Colonic mucosa (tissue), 4 donors: ENCODE measurements at places on chromosomes 16 and 17. TPM values are rescaled to one million over a fixed set of nuclear protein-coding genes. Genes with fewer than 3 reads are reported as not detected.
A peak's percentile ranks its signal among the peaks of the same experiment; 100 is the strongest.

KRTAP4-9 gene
- not detected for total RNA-seq

- DNase-seq = peak; percentile 2
- no peak overlapping the region for H3K27ac ChIP-seq
- no peaks in the 10 kb centered on the region for H3K27me3 ChIP-seq
- no peak overlapping the region for H3K4me3 ChIP-seq
- no peaks in the 10 kb centered on the region for H3K4me1 ChIP-seq
These were observed 51.3 kb upstream of the FA2H start for GRCh38 chr16:74825941-74826340.

- no peak overlapping the region for H3K4me3 ChIP-seq
- no peaks in the 10 kb centered on the region for H3K4me1 ChIP-seq
- no peak for DNase-seq
- no peaks in the 10 kb centered on the region for H3K36me3 ChIP-seq
- no peaks in the 10 kb centered on the region for H3K27me3 ChIP-seq
- peak overlapping the region; percentile 13 for H3K27ac ChIP-seq
These were observed 64.0 kb downstream of the TANGO6 start for GRCh38 chr16:68907297-68907696.

DNA sequence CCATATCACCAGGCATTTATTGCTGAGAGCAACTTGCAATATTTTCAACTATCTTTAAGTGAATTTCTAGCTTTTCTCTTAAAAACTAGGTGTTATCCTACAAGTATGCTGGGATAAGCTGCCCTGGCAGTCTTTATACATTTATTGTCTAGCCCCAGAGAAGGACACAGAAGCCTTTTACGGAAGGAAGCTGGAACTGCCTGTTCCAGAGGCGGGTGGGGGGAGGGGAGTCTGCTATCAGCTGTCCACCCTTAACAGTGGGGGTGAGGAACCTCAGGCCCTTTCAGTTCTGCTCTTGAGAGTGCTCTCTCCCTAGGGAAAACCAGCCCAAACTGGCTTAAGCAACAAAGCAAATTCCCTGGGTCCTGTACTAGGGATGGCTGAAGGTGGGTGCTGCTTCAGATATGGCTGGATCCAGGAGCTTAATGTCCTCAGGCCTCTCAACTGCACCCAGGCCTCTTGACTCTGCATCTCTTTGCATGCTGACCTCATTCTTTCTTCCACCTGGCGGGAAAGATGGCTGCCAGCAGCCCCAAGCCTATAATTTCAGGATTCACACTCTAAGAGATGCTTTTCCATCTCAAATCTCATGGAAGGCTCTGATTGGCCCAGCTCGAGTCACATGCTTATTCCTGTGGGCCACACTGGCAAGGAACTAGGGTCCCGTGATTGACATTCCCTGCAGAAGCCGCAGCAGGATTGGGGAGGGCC, 16.6 kb downstream of the NAGPA start:
- no peak overlapping the region for H3K4me3 ChIP-seq
- no peak overlapping the region for H3K27ac ChIP-seq
- no peaks in the 10 kb centered on the region for H3K36me3 ChIP-seq

DNA sequence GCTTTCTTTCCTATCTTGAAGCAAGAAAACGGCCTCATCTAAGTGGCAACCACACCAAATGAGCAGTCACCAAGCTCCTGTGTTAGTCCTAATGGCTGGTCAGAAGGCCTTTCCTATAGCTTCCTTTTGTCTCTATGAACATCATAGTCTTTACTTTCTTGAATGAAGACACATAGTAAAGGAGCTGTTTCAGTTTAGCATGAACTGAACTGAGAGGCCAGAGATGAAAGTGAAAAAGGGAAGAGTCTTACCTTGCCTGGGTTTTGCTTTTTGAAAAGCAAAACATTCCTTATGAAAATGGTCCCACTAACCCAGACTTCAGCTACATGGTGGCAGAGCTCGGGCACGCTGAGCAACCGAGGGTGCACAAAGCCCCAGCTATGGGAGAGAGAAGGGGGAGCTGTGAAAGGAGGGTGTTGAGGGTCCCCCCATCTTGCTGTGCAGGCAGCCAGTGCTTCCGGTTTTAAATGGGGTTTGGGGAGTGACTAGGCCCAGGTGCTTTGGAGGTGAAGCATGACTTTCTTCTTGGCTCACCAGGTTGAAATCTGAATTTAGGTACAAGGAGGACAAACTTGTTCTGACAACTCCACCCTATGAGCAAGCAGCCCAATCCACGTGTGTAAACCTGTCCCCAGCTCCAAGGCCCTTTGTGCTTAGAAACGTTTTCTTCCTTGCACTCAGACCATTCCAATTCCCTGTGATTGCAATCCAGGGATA, 9.1 kb upstream of the PSMC3IP start:
- H3K27me3 ChIP-seq = no peaks in the 10 kb centered on the region
- no peak overlapping the region for H3K27ac ChIP-seq
- no peaks in the 10 kb centered on the region for H3K4me1 ChIP-seq
- H3K4me3 ChIP-seq = no peak overlapping the region
- peaks cover 27% of the 10 kb centered on the region for H3K36me3 ChIP-seq
- DNase-seq = no peak

GRCh38 chr17:37123386-37123785, 174.6 kb downstream of the AATF start:
- DNase-seq = no peak
- H3K4me3 ChIP-seq = no peak overlapping the region
- H3K27me3 ChIP-seq = no peaks in the 10 kb centered on the region
- peaks cover 10% of the 10 kb centered on the region for H3K36me3 ChIP-seq

DNA sequence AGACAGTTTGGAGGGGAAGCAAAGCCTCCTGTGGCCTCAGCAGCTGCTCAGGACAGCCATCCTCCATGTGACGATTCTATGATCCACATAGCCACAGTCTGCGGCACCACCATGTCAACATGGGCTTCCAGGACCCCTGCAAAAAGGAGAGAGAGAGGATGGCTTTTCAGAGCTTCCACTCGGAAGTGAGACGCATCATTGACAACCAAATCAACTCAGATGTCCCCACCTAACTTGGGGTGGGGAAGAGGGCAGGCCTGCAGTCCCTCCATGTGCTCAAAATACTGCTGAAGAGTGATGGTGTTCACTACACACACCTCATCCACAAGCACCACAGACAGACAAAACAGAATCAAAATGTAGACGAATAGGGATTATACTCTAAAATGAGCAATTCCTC, 5.9 kb upstream of the METTL16 start:
- H3K36me3 ChIP-seq = no peaks in the 10 kb centered on the region
- no peaks in the 10 kb centered on the region for H3K27me3 ChIP-seq
- no peak for DNase-seq
- no peak overlapping the region for H3K4me3 ChIP-seq

- H3K4me3 ChIP-seq = no peak overlapping the region
- no peaks in the 10 kb centered on the region for H3K27me3 ChIP-seq
- H3K36me3 ChIP-seq = no peaks in the 10 kb centered on the region
- H3K4me1 ChIP-seq = no peaks in the 10 kb centered on the region
- no peak overlapping the region for H3K27ac ChIP-seq
- DNase-seq = peak; percentile 28
These were observed 55.2 kb downstream of the ARSG start for GRCh38 chr17:68346448-68346847.

DNA sequence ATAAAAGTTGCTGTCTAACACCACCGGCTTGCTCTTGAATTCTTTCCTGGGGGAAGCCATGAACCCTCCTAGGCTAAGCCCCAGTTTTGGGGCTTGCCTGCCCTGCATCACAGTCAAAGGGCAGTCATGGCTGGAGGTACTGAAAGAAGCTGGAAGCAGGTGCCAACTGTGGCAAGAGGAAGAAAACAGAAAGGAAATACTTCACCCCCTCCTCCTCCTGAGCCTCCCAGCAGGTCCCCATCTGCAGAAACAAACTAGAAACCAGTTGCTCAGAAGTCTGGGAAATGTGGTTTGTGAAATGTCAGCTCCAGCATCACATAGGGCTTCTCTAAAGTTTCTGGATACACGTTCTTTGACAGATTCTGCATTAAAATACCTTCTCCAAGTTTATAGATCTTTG, 150.0 kb upstream of the PSMD7 start:
- no peaks in the 10 kb centered on the region for H3K27me3 ChIP-seq
- no peak overlapping the region for H3K27ac ChIP-seq
- H3K4me1 ChIP-seq = no peaks in the 10 kb centered on the region
- no peaks in the 10 kb centered on the region for H3K36me3 ChIP-seq
- DNase-seq = no peak

DNA sequence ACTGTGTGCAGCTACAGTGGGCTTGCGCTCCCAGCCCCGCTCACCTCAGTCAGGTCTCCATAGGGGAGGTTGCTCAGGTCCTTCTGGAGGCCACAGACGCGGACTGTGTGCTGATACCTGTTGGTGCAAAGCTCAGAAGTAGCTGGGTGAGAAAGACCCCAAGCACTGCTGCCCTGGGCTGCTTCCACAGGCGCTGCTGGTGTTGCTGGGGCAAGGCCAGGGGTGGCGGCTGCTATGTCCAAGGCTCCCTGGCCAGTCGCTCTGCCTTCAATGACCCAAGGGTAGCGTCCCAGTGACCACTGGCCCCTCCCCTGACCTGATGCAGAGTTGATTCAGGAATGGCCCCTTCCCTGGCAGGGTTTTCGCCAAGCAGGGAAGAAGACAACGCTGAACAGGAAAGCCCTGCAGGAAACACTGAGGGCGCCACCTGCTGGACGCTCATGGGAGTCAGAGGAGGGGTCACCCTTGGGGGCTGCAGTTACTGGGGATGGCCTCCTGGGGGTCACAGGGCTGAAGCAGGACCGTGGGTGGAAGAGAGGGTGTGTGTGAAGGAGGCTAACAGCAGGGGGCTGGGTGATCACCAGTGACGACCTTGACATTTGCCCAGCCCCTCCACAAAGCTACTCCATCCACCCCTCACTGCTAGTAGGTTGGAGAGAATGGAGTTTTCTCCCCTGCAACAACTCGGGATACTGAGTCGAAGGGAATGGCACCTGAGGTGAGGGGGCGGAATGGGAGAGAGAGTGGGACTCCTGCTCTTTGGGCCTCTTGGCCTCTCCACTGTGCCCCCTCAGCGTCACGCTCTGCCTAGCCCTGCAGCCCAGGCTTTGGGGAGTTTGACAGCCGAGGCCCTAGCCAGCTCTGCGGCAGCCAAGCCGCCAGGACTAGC, 38.3 kb downstream of the ABCC12 start:
- H3K27me3 ChIP-seq = no peaks in the 10 kb centered on the region
- no peaks in the 10 kb centered on the region for H3K36me3 ChIP-seq
- H3K4me1 ChIP-seq = no peaks in the 10 kb centered on the region
- H3K27ac ChIP-seq = no peak overlapping the region

DNA sequence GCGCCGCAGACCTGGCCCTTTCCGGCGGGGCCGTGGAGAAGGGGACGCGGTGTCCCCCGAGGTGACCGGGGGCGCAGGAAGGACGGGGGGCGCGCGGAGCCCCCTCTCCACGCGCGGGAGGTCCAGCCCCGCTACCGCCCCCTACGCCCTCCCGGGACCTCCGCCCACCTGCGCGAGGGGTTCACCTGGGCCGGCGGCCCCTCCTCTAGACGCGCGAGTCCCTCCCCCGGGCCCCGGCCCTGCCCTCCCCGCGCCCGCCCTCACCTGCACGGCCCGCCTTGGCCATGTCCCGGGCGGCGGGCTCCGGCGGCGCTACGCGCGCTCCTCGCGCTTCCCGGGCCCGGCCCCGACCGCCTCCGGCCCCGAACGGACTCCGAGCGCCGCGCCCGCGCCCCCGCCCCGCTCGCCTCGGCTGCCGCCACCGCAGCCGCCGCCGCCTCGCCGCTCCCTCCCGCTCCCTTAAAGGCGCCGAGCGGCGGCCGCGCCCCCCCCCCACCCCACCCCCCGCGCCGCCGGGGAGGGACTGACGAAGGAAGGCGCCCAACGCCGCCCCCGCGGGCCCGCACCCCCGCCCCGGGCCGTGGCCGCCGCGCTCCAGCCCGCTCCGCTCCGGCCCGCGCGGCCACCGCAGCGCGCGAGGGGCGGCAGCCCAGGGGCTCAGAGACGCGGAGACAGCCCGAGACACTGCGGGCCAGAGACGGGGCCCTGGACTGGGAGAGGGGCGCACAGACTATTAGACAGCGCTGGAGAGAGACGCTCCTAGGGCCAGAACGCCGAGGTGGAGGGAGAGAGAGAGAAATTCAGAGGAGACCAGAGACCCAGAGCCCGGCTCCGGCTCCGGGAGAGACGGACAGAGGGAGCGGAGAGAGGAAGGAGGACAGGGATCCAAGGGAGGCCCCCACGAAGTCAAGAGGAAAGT, at the start of gene PITPNM3:
Gene PITPNM3, minus strand, starts transcription at position 435 of the 919 bp plus-strand sequence. Its CDS starts 149 bp downstream, at position 286.
- H3K27ac ChIP-seq = peak within 1 kb of the TSS; percentile 51
- no peaks in the 10 kb centered on the region for H3K36me3 ChIP-seq
- H3K27me3 ChIP-seq = peaks cover 4% of the 10 kb centered on the region
- peak; percentile 42 for DNase-seq
- peaks cover 9% of the 10 kb centered on the region for H3K4me1 ChIP-seq

DNA sequence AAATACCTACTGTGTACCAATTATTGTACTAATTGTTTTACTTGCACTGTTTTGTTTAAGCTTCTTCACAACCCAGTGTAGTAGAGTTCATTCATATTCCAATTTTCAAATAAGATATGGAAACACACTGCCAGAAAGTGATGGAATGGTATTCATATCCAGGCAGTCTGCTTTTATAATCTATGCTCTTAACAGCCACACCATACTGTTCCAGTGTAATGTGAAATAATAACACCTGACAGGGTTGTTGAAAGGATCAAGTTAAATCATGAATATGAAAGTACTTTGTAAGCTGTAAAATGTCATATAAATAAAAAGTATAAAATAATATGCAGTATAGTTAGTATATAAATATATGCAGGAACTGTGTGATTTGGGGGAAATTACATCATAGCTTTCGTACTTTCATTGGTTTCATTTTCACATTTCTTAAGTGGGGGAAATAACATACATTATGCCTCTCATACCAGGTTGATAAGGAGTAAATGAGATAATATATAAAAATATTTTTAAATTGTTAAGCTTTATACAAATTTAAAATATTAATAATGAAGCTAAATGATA, 230.8 kb downstream of the TANC2 start:
- no peaks in the 10 kb centered on the region for H3K36me3 ChIP-seq
- no peak overlapping the region for H3K27ac ChIP-seq
- no peaks in the 10 kb centered on the region for H3K4me1 ChIP-seq
- no peak overlapping the region for H3K4me3 ChIP-seq
- DNase-seq = no peak

DNA sequence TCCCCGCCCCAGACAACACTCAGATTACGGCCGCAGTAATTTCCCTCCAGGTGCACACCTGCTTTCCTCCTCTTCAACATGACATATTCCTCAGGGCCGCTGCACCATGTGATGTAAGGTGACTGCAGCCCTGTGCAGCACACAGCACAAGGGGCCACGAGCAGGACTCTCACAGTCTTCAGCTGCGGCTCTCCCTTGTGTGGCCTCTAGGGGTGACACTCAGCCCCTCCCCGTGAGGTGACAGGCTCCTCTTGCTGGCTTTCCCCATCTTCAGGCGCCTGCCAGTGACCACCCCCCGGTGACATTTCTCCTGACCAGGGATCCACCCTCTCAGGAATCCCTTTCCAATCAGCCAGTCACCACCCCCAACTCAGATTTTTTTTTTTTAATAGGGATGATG, 31.3 kb upstream of the ABCC3 start:
- DNase-seq = no peak
- no peak overlapping the region for H3K4me3 ChIP-seq
- H3K36me3 ChIP-seq = no peaks in the 10 kb centered on the region
- H3K27ac ChIP-seq = no peak overlapping the region
- no peaks in the 10 kb centered on the region for H3K27me3 ChIP-seq

DNA sequence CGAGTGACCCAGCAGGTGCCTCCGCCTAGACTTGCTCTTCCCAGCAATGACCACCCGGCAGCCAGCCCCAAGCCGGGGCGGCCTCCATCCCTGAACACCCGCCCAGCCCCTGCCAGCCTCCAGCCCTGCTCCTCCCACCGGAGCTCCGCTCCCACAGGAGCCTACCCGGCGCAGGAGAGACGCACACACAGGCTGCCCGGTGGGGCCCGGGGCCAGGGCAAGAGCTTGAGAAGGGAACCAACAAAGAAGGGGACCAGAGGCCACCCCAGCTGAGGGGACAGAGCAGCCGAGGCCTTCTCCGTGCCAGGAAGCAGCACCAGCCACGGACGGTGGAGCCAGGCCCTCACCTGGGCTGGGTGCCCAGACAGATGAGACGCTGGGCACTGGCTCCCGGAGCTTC, 13.8 kb downstream of the PKD1 start:
- no peaks in the 10 kb centered on the region for H3K27me3 ChIP-seq
- H3K4me3 ChIP-seq = no peak overlapping the region
- peaks cover 6% of the 10 kb centered on the region for H3K4me1 ChIP-seq
